ENCODE measurements at places on chromosomes 11 and 22. TPM values are rescaled to one million over a fixed set of nuclear protein-coding genes. Genes with fewer than 3 reads are reported as not detected.

DNA sequence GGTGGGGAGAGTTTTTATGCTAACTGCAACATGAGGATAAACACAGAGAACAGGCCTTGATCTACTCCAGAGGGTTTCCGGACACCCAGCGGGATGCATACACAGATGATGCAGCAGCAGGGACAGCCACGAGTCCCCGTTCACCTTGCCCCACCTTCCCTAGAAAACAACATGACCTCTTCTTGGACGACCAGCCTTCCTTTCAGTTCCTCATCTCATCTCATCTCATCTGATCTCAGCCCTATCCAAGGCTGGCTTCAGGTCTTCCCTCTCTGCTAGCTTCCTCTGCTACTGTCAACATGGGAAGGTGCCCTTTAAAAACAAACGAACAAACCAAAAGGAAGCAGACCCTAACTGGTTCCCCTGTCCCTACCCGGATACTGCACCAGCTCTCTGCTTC is 1356.2 kb downstream of the TBC1D22A start:
- no peak for DNase-seq

DNA sequence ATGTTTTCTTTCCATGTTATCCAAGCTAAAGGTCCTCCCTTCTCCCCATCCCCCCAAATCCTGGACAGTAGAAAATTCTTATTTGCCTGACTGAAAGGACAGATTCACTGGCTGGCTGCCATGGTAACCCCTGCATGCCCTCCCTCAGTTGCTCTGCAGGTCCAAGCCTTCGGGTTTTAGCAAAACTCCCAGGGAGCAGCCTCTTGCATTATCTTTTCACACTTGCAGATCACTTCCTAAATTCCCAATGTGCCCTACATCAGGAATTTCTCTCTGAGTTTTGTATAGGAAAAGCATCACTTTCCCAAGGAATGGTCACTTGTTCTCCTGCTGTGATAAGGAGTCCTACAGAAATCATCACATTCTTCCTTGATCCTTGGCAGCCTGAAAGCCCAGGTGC is 75.0 kb upstream of the TENM4 start:
- DNase-seq: no peak

- no peak for DNase-seq
Measured at GRCh38 chr11:122847466-122847865, 9.2 kb downstream of the CRTAM start.

DNA sequence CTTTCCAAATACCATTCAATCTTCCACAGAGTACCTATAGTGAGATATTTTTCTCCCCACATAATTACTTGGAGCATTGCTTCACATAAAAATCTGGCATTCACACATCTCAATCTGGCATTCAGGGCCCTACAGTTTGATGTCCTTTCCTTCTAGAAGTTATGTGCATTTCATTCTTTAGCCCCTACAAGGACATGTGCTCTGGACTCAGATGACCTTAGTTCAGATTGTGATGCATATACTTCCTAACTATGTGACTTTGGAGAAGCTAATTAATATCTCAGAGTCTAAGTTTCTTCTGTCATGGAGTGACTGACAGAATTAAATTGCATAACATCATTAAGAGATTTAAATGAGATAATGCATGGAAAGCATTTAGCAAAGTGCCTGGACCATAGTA is 25.9 kb upstream of the PRSS23 start:
- no peak for DNase-seq

- DNase-seq: no peak
Measured at GRCh38 chr11:36703055-36703404, 105.0 kb upstream of the RAG2 start.

GRCh38 chr11:27410272-27410671 is 47.3 kb upstream of the CCDC34 start:
- no peak for DNase-seq

GRCh38 chr11:78914503-78914902 is 339.8 kb upstream of the NARS2 start:
- DNase-seq: no peak

DNA sequence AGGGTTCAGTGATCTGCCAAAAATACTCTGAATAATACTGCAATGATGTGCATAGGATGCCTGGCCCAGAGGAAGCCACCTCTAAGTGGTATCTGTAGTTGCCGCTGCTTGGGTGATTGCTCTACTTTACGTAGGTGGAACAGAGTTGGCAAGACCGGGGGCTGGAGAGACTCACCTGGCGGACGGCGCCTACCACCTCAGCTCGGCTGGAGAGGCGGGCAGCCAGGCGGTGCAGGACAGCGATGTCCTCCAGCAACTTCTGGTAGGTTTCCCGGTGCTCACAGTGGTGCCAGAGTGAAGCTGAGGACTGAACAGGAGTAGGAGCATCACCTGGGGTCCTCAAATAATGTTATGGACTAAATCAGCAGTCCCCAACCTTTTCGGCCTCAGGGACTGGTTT is 34.5 kb upstream of the LYVE1 start:
- no peak for DNase-seq

DNA sequence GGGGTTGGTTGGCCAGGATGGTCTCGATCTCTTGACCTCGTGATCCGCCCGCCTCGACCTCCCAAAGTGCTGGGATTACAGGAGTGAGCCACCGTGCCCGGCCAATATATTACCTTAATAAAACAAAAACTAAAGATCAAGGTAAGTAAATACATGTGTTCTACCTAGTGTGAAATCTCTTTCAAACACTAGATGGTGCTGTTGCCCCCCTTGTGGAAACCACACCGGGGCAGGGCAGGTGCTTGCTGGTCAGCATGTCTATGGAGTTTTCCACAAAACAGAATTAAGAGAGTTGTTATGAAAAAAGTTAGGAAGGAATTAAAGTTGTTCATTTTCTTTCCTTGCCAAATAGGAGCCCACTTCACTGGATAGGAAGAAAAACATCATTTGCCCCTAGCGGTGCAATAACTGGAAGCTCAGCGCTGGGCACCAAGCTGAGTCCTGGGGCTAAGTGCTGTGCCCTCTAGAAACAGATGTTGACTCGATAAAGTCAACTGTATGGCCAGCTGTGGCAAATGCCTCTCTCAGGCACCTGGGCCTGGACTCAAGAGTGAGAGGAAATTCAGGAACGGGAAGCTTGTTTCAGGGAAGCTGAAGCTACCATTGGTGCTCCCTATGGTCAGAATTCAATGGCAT is 6.3 kb upstream of the KCNJ5 start:
- DNase-seq: peak; percentile 51

- no peak for DNase-seq
Measured at GRCh38 chr11:3035333-3035732, 21.9 kb downstream of the CARS1 start.

DNA sequence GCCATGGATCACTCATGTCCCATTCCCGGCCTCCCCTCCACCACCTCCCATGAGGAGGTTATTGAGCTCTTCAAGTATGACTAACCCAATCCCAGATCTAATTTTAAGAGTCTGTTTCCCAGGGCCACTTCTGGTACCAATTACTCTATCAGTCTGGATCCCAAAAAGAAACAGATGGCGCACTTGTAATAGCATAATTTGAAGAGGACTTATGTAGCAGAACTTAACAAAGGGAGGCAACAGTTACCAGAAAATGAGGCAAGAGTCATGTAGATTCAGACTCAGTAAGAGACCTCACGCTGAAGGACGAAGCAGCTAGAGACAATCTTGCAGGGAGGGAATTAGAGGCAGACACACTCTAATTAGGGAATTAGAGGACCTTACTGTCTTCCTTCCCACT is 46.9 kb downstream of the DDX6 start:
- no peak for DNase-seq

- peak; percentile 51 for DNase-seq
Measured at GRCh38 chr11:119369132-119369925, 12.2 kb downstream of the USP2 start.

DNA sequence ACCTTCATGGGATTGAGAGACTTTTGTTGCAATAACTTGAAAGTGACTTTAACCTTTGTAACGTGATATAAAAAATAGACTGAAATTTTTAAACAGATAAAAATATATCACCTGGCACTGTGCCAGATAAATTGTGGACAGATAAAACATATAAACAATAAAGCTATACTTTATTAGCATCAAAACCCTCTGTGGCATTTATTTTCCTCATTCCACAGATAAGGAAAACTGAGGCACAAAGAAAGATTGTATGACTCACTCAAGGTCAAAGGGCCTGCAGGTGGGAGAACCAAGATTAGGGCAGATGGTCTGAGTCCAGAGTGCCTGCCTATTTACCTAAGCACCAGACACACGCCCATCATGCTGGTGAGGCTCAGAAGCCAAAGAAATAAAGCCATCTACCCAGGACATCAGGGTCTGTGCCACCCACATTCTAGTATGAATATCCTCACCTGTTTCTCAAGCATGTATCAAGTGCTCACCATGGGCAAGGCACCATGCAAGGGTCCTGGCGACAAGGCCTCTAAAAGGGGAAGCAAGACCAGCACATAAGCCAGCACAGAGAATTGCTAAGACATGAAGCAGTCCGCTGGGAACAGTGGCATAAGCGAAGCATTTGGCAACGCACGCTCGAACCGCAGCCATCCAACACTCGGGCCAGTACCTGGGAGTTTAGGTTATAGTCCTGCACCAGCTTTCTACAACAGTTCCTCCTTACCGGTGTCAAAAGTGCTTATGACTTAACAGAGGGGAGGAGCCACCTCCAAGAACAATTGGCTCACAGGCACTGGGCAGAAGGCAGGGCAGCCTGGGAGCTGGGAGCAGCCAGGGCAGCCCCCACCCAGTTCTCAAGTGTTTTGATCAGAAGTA is 17.6 kb downstream of the MYH9 start:
- DNase-seq: peak; percentile 64

GRCh38 chr11:78304201-78304600 is 113.4 kb downstream of the GAB2 start:
- DNase-seq: no peak

- no peak for DNase-seq
Measured at GRCh38 chr22:22943521-22944267, 56.1 kb downstream of the IGLL5 start.

- peak; percentile 51 for DNase-seq
Measured at GRCh38 chr22:36816636-36817524, at the start of gene PVALB. PVALB (minus strand) TSS chr22:36817035; CDS start chr22:36817005, 30 bp downstream.

DNA sequence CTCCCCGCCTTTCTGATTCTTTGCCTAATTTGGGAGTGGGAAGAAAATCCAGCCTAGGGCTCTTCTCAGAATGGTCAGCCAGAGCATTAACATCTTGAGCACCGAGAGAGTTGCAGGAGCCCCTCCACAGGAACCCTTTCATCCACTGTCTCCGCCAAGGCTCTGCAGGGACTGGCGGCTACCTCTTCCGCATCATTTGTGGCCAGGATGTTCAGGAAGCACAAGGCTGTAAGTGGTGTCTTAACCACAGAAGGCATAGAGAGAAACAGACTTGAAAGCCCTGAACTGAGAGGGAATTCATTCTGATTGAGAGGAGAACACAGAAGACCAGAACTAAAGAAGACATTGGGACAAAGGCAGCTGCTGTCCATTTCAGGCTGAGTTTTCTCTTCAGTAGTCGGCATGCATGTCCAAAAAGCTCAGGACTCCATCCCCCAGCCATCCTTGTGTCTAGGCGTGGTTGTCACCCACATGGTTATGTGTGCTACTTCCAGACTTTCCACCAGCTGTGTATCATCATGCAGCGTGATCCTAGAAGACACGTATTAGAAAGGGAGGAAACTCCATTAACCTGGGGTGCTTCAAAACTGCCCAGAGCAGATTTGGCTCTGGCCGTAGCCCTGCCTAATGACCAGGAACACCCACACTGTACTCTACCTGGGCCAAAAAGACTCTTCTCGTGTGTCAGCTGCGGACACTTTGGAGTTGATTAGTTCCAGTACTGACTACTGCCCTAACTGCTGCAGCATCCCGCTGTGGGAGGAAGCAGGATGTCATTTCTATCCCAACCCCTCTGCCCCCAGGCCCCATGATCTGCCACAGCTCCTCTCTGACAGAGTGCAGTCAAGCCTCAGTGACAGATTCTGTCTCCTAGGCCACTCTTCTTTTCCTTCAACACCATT is 725.1 kb downstream of the NTM start:
- DNase-seq: no peak

Gene F2
- 0.11 TPM for total RNA-seq

Gene OR2D2
- total RNA-seq: not detected

Gene NUP50
- total RNA-seq: 19.1 TPM

Gene MS4A7
- total RNA-seq: 11.9 TPM

Gene SMC1B
- total RNA-seq: not detected

Gene CCDC82
- 12.7 TPM for total RNA-seq

Gene P2RY2
- 22.5 TPM for total RNA-seq

Gene VWCE
- total RNA-seq: 0.73 TPM

Gene CLDN5
- total RNA-seq: 23.9 TPM

Data from Right ventricle myocardium superior (tissue), 1 donor.